Urinary bladder (tissue), 4 donors: ENCODE measurements at places on chromosomes 3 and 15. TPM values are rescaled to one million over a fixed set of nuclear protein-coding genes. Genes with fewer than 3 reads are reported as not detected.

DNA sequence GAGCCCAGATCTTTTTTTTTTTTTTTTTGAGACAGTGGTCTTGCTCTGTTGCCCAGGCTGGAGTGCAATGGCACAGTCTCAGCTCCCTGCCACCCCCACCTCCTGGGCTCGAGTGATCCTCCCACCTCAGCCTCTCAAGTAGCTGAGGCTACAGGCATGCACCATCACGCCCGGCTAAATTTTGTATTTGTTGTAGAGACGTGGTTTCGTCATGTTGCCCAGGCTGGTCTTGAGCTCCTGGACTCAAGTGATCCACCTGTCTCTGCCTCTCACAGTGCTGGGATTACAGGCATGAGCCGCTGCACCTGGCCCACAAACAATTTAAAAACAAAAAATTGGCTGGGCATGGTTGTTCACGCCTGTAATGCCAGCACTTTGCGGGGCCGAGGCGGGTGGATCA is 22.6 kb upstream of the SLC6A6 start:
- no peak for DNase-seq

DNA sequence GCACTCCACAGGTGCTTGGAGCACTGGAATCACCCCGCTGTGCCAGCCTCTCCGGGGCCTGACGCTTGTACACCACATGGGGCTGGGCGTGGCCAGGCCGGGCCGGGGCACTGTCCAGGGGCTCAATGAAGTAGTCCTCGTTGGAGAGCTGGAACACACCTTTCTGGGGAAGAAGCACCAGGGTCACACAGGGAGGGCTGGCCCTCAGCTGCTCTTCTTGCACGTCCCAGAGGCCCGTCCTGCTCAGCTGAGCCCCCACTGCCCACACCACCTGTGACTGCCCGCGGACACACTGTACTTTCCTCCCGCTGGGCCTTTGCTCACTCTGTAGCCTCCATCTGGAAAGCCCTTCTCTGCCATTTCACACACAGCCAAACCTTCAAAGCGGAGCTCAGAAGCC is 13.3 kb downstream of the ADAMTS7 start:
- no peak for DNase-seq

DNA sequence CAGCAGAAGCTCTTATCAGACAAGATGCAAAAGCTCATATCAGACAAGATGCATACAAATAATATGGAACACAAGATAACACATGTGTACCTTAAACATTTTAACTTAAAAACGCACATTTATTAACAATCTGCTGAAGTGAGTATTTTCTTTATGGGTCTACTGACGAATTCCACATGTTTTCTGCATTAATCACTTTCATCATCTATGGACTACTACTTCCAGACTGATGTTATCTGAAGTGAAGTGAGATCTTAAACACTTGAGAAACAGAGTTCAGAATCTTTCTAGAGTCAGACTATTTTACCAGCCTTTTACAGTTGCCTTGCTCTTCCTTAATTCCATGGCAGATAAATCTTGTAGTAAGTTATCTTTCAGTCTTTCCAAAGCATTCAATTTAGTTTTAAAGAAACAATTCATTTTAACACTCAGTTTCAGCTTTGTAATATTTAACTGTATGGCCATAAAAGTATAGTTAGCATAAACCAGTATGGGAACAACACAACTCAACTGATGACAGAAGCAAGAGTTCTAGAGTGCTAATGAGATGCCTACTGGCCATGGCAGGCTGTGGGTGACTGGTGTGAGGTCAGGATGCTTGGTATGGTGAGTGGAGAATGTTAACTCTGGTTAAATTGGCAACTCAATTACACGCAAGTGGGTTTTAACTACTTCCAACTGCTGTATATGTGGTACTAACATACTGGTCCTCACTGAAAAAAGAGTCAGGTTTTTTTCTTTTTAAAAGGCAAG is 9.8 kb downstream of the CMTM6 start:
- no peak for DNase-seq

GRCh38 chr15:81152799-81153198 is 18.7 kb downstream of the CFAP161 start:
- DNase-seq = no peak

GRCh38 chr3:49098429-49098828 is 4.6 kb upstream of the QRICH1 start:
- DNase-seq = no peak

DNA sequence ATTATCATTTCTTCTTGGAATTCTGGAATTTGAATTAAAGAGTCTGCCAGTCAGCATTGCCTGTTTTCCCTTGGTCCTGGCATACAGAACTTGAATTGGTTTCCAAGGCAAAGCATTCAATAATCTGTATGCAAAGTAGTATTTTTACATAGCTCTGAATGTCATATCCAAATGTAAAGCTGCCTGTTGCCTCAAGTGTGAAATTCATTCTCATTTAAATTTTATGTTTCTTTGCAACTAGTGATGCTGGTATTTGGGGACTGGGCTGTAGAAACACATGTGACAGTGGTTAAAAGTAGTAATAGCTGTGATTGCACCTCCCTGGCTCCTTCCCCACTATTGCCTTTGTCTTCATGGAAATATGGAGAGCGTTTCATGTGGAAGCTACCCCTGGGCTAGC is 743.9 kb upstream of the GOLIM4 start:
- DNase-seq = no peak

SCAMP5 gene
- 6.9 TPM for total RNA-seq

FOXL2NB gene
- not detected for total RNA-seq

MAP4 gene
- 120 TPM for total RNA-seq

MAGI1 gene
- 46.7 TPM for total RNA-seq

HDAC11 gene
- 7.4 TPM for total RNA-seq

IMPG2 gene
- total RNA-seq = 2.3 TPM
